NCI-H187 treated with DMSO at 0.1 percent for 48 hours (cell line): ENCODE measurements at places on chromosomes 4 and X.

DNA sequence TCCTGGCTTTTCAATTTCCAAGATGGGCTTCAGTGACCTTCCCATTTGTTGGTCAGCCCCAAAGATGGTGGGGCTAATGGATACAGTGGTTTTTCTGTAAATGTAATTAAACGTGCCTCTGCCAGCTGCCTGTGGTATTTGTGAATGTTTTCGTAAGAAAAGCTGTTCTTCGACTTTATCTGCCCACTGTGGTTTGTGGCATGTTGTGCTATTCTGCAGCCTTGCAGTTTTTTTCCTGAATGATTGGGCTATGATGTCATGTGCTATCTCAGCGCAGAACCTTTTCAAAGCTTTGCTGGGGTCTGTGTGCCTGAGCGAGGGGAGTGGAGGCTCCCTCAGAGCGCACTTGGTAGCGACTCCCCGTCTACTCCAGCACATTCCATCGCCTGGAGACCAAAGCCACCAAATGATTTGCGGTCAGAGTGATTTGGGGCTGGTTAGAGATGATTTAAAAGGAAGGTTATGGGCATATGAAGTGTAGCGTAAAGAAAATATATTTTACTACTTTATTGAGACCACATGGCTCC is 137.5 kb downstream of the PALLD start:
- no peak for DNase-seq

GRCh38 chr4:39335566-39335965 is 30.6 kb downstream of the RFC1 start:
- DNase-seq: no peak

- DNase-seq: no peak
Observed at GRCh38 chr4:185343726-185344581, 51.8 kb downstream of the LRP2BP start.

DNA sequence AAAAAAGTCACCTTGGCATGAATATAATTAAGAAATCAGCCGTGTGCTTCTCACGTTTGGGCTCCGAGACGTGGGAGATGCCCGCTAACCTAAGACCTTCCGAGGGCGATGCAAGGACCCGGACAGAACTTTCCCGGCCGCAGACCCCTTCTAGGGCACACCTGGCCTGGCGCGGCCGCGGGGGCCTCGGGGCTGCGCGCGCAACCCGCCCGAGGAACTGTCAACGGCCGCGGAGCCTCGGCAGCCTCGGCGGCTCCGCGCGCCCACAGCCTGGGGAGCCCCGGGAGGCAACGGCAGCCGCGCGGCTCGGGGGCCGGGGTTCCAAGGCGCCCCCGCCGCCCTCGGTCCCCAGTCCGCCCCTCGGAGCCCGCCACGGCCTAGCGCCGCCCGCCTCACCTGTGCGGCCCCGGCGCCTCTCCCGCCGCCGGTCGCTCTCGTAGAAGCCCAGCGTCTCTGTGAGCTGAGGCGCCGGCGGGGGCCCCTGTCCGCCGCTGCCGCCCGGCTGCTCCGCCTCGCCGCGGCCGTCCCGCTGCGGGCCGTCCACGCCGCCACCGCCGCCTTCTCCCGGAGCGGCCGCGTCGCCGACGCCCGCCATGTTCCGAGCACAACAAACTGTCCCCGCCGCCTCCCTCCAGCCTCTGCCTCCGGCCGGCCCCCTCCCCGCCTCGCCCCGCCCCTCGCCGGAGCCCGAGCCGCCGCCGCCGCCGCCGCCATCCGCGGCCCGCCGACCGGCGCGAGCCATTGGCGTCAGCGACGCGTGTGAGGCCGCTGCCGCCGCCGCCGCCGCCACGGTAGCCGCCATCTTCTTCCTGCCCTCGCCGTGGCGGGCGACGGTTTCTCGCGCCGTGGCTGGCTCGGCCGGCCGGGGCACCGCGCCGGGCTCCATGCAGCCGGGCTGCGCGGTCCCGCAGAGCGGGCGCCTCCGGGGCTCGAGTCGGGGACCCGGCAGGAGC is at the start of gene TAPT1:
TSS of gene TAPT1 (minus strand) at position 609 of the 953 bp plus-strand sequence. CDS start at position 595, 14 bp downstream.
- peak; percentile 31 for DNase-seq

- no peak for DNase-seq
Observed at GRCh38 chr4:82561786-82562563, at the start of gene TMEM150C. TMEM150C (minus strand) TSS chr4:82561988; CDS start chr4:82504657, 57,331 bp downstream.

DNA sequence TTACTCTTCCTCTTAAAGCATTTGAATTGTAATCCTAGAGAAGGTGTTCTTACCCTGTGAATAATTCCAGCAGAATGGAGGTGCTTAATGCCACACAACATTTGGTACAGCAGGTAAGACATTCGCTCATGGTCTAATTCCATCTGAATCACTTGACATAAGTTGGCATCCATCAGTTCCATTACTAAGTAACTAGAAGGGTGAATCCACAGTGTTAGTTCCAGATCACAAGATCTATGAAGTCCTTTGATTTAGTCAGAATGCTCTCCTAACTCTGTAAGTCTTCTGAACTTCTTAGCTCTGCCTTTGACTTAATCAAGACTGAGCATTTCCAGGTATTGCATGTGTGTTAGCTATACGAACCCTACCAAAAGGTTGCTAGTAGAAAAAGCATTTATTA is 258.0 kb downstream of the MAPK10 start:
- no peak for DNase-seq

GRCh38 chrX:123424546-123424945 is 240.5 kb downstream of the GRIA3 start:
- DNase-seq: no peak

GRCh38 chrX:150007356-150007755 is 69.1 kb upstream of the EOLA2 start:
- DNase-seq: no peak

- no peak for DNase-seq
Observed at GRCh38 chr4:7261087-7261486, 68.7 kb downstream of the SORCS2 start.

GRCh38 chrX:129540722-129541184 is 694 bp downstream of the OCRL start:
- DNase-seq: no peak

- DNase-seq: no peak
Observed at GRCh38 chrX:129642641-129643040, 12.1 kb downstream of the APLN start.

- DNase-seq: no peak
Observed at GRCh38 chr4:124529131-124529530, 183.4 kb downstream of the ANKRD50 start.

DNA sequence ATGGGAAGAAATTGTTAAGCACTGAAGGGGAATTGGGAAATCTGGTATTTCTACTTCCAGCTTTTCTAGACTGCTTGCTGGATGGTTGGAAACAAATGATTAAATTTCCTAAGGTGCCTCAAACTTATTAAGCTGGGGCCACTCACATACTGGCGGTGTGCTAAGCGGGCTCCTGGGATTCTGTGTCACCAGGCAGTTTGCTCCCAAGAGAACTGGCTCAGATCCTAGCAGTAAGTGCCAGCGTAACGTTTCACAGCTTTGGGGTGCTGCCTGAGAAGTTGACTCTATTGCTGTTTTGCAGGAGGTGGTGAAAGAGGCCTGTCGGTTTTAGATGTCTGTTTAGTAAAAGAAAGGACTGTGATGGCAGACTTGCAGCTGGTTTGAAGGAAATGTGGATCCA is 6.9 kb upstream of the REELD1 start:
- no peak for DNase-seq

- no peak for DNase-seq
Observed at GRCh38 chrX:111052478-111052877, 43.5 kb upstream of the PAK3 start.

GRCh38 chr4:96524311-96524875 is 684.5 kb downstream of the PDHA2 start:
- no peak for DNase-seq

- no peak for DNase-seq
Observed at GRCh38 chr4:8143392-8144140, 15.0 kb downstream of the ABLIM2 start.

- DNase-seq: no peak
Observed at GRCh38 chr4:138097912-138098600, 144.1 kb downstream of the SLC7A11 start.

DNA sequence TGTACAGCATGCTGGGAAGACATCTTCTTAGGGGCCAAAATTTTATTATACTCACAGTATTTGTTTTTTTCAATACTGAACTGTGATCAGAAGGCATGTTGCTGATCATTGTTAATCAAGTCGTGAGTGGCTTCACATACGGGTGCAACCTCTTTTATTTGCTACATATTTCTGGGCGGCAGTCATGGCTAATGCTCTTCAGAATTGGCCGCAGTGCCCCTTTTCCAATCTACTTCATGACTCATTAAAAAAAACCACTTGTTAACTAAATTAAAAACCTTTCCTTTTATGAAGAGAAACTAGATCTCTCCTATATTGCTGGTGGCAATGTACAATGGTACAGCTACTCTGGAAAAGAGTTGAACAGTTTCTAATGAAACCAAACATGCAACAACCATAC is 101.5 kb upstream of the C1GALT1C1 start:
- no peak for DNase-seq

- DNase-seq: no peak
Observed at GRCh38 chr4:179110356-179110755, 1668.1 kb upstream of the AGA start.

GRCh38 chr4:4923201-4923600 is 63.7 kb downstream of the MSX1 start:
- no peak for DNase-seq

DNA sequence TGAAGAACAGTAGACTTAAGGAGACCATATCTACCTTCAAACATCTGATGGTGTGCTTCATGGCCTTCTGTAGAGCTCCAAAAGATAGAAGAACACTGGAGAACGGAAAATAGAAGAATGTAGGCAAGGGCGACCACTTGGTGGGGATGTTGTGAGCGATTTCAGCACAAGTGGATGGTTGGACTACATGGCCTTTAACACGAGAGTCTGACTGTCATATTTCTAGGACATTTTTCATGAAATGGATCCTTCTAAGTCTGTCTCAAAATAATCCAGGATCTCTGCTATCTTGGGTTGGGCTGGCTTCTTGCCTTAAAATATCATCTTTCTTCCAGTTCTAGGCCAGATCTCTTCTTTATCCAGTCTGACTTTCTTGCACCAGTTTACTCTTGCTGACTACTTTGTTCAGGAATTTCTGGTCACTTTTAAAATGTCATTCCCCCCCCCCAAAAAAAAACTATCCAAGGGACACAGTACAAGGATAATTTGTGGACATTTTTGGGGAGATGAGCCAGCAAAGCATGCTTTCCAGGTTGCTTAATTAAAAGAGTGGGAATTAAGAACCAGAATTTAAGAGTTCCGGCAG is 1.2 kb upstream of the MID1IP1 start:
- no peak for DNase-seq

DNA sequence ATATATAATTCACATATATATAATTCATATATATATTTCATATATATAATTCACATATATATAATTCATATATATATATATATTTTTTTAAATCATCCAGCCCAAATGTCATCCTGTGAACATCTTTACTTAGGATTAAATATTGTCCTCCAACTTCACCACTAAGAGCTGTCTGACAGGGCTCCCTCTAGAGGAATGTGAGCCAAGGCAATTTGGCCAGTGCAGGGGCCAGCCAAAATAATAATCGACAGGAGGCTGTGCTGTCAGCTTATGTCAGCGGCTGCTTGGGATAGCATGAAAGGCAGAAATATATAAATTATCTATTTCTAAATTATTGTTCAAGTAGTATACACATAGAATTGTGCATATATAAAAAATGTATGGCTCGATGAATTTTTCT is 29.5 kb downstream of the EGFL6 start:
- no peak for DNase-seq

DNA sequence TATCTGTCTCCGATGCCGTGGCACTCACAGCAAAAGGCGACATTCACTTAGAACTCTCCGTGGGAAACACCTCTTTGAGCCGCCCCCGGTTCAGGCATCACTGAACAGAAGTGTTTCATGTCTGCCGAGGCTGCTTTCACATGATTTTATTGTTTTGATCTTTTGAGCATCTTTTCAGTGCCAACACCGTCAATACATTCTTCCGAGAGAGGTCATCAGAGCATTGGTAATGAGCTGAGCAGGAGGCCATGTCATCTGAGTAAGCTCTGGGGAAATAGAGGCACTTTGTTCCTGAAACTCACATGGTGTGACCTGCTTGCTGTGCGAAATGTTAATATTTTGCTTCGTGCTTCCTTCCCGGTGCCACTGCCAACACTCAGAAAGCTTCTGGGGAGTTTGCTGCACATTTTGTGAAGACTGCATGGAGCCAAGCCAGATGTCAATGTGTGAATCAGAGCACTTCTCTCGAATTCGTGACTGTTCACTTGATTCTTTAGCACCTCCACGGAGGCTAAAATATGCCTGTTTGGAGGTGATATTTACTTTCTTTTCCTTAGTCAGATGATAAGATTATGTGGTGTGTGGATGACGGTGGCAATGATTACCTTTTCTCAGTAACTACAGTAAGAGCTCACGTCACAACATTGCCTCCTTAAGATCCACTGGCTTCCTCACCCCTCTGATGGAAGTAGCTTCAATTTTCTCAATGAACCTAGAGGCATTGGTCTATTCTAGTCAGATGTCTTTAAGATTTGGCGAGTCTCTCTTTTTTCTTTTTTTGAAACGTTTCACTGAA is 222.3 kb upstream of the HS3ST1 start:
- no peak for DNase-seq

GRCh38 chrX:40392599-40392998 is 188.2 kb upstream of the ATP6AP2 start:
- no peak for DNase-seq

- DNase-seq: no peak
Observed at GRCh38 chrX:109844986-109845385, 111.9 kb upstream of the ACSL4 start.

DNA sequence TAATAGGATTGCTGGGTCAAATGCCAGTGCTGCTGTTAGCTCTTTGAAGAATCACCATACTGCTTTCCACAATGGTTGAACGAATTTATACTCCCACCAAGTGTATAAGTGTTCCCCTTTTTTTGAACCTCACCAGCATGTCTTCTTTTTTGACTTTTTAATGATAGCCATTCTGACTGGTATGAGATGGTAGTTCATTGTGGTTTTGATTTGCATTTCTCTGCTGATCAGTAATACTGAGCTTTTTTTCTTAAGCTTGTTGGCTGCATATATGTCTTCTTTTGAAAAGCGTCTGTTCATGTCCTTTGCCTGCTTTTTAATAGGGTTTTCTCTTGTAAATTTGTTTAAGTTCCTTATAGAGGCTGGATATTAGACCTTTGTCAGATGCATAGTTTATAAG is 14.8 kb downstream of the USP38 start:
- DNase-seq: no peak

DNA sequence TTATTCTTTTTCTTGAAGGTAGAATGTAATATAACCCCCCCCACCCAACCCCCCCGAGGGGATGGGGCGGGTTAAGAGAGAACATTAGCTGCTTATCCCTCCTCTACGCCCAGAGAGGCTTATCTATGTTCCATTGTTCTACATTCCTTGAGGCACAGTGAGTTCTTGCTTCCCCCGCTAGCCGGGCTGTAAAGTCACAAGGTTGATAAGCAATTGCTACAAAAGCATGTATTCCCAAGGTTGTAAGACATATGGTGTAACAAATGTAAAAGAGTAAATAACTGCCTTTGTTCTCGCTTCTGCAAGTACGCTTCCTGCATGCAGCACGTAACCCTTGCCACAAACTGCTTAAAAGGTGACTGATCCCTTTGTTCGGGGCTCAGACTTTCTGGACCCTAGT is 8.2 kb downstream of the DCAF8L2 start:
- no peak for DNase-seq
